ENCODE measurements at places on chromosomes 16 and 17.

DNA sequence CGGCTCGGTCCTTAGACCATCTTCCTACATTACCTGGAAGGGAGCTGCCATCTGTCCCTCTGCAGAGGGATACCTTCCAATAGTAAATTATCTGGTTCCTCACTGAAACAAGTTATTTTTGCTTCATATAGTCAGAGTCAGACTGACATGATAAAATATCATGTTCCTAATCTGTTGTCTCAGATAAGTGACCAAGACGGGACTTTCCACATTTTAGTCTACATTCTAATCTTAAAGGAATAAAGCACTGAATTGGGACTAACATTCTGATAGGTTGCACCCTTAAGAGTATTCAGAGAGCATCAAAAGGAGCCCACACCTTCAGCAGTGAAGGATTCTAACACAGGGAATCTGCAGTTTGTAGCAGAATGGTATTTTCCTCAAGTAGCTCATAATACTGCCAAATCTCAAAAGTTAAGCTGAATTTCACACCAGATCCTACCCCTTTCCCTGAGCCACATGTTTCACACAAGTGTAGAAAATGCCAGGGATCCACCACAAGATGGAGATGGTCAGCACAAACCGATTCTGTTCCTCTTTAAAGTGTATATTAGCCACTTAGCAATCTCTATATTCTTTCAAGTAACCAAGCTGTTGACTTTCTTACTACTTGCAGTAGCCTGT is 13.4 kb downstream of the GINS2 start:
- H3K36me3 ChIP-seq: peaks cover 64% of the 10 kb centered on the region
- peaks cover 21% of the 10 kb centered on the region for H3K4me1 ChIP-seq
- no peak overlapping the region for H3K4me3 ChIP-seq
- no peak for DNase-seq
- no peaks in the 10 kb centered on the region for H3K27me3 ChIP-seq

DNA sequence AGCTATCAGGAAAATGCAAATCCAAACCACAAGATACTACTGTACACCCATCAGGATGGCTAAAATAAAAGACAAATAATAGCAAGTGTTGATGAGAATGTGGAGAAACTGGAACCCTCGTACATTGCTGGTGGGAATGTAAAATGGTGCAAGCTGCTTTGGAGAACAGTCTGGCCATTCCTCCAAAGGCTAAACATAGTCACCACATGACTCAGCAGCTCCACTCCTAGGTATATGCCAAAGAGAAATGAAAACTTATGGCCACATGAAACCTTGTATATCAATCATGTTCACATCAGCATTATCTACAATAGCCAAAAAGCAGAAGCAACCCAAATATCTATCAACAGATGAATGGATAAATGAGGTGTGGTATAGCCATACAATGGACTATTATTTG is 28.5 kb downstream of the VAC14 start:
- no peaks in the 10 kb centered on the region for H3K4me1 ChIP-seq
- H3K27me3 ChIP-seq: no peaks in the 10 kb centered on the region
- peaks cover 7% of the 10 kb centered on the region for H3K36me3 ChIP-seq
- H3K27ac ChIP-seq: no peak overlapping the region
- no peak overlapping the region for H3K4me3 ChIP-seq

DNA sequence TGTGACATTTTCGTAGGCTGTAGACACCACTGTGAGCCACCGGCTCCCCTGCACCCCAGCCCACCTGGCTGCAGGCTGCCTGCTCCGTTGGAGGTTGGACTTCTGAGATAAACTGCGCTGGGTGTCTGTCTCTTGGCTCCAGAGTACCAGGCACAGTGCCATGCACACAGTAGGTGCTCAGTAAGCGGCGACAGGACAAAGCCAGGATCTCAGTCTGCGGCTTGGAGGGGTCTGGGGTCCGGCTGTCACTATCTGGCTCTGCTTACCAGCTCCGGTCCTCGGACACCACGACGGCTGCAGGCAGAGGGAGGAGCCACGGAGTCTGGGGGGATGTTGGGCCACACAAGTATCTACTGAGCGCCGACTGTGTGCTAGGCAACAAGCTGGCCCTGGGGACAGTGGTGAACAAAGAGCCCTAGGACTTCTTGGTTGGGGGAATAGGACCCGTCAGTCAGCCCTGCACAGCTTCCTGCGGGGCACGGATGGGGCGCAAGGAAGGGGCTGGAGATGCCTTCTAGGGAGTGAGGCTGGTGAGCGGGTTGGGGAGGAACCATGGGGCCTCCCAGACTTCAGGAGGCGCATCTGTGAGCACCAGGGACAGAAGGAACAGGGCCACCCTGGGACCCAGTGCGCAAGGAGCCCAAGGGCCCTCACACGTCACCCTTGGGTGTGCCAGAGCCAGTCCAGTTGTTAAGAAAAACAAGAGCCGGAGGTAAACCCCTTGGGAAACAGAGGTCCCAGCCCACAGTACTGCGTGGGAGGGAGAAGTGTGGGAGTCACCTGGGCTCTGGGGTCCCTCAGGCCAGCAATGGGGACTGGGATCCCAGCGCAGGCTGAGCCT is 17.3 kb downstream of the JPH3 start:
- no peaks in the 10 kb centered on the region for H3K36me3 ChIP-seq
- DNase-seq: no peak
- peaks cover 80% of the 10 kb centered on the region for H3K27me3 ChIP-seq
- no peak overlapping the region for H3K4me3 ChIP-seq

DNA sequence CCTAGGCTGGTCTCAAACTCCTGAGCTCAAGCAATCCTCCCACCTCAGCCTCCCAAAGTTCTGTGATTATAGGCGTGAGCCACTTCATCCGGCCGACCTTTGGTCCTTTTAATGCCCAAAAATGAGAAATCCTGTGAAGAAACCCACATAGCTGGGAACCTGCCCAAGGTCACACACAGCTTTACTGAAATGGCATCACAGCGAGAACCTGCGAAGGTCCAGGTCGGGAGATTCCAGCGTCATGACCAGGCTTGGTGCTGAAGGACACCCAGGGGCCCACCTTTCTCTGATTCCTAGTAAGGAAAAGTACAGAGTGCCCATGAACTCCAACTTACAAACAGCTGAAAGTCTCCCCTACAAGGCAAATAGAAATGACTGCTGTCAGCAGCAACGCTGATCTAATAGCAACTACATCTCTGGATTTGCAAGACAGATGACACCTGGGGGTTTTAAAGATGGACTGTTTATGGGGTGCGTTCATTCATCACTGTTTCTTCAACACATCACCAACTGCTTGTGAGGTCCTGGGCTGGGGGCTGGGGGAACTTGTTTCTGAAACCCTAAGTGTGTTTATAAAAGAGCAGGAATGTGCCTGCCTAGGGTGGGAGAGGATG is 24.5 kb upstream of the DNAH17 start:
- H3K27me3 ChIP-seq: no peaks in the 10 kb centered on the region
- H3K4me1 ChIP-seq: peaks cover 6% of the 10 kb centered on the region
- no peaks in the 10 kb centered on the region for H3K36me3 ChIP-seq
- H3K4me3 ChIP-seq: no peak overlapping the region

DNA sequence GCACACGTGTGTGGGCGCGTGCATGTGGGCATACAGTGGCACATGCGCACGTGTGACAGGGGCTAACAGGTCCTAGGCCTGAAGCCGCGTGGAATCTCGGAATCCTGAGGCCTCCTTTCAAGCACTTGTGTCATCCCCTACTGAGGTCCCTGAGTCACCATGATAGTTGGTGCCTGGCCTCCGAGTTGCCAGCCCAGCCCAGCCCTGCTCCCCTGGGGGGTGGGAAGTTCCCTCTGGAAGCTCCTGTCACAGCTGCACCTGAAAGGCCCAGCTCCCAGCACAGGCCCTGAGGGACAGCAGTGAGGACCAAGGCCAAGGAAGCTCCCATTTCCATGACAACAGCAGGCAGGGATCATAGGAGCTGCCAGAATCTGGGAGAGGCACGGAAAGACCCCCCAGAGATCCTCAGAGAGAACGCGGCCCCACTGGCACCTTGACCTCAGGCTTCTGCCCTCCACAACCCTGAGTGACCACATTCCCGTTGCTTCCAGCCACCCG is 35.4 kb upstream of the ENPP7 start:
- no peak overlapping the region for H3K4me3 ChIP-seq
- no peaks in the 10 kb centered on the region for H3K36me3 ChIP-seq
- H3K4me1 ChIP-seq: peaks cover 25% of the 10 kb centered on the region
- no peak overlapping the region for H3K27ac ChIP-seq
- DNase-seq: no peak

GRCh38 chr16:57470711-57471110 is 8.2 kb downstream of the POLR2C start:
- no peaks in the 10 kb centered on the region for H3K27me3 ChIP-seq
- H3K27ac ChIP-seq: peak overlapping the region; percentile 71
- DNase-seq: peak; percentile 64
- H3K4me1 ChIP-seq: peaks cover 38% of the 10 kb centered on the region
- H3K36me3 ChIP-seq: peaks cover 97% of the 10 kb centered on the region
- no peak overlapping the region for H3K4me3 ChIP-seq

DNA sequence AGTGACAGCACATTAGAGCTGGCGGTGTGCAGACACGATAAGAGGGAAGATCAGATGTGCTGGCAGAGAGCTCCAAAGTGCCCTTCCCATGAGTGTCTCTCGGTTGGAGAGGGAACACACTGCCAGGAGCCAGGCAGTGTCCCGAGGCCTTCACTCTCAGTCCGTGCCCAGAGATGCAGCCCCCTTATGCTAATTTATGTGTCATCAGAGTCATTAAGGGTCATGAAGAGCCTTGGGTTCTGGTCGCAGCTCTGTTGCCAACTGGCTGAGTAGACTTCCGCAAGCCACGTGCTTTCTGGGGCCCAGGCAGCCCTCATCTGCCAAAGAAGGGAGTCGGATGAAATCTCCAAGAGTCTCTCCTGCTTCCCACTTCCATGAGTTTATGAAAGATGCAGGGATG is 232.5 kb downstream of the MSI2 start:
- no peak overlapping the region for H3K4me3 ChIP-seq
- DNase-seq: no peak
- H3K27ac ChIP-seq: no peak overlapping the region
- no peaks in the 10 kb centered on the region for H3K27me3 ChIP-seq
- H3K36me3 ChIP-seq: no peaks in the 10 kb centered on the region
- peaks cover 5% of the 10 kb centered on the region for H3K4me1 ChIP-seq

GRCh38 chr17:37747222-37747621 is 2.4 kb upstream of the HNF1B start:
- peaks cover 61% of the 10 kb centered on the region for H3K27me3 ChIP-seq
- H3K4me3 ChIP-seq: no peak overlapping the region
- H3K4me1 ChIP-seq: peaks cover 33% of the 10 kb centered on the region
- no peaks in the 10 kb centered on the region for H3K36me3 ChIP-seq
- DNase-seq: no peak

DNA sequence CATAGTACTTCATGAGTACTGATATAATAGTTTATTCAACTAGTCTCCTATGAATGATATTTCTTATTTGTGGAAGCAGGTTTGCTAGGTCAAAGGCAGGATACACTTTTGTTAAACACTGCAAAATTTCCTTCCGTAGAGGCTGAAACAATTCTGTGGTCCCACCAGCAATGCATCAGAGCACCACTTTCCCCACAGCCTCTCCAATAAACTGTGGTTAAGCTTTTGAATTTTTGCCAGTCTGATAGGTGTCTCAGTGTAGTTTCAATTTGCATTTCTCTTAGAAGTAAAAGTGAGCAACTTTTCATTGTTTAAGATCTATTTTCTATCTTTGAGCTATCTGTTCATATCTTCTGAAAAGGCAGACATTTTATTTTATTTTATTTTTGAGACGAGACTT is 36.4 kb upstream of the CORO6 start:
- H3K4me3 ChIP-seq: no peak overlapping the region
- peaks cover 6% of the 10 kb centered on the region for H3K36me3 ChIP-seq
- H3K27ac ChIP-seq: no peak overlapping the region
- H3K4me1 ChIP-seq: no peaks in the 10 kb centered on the region
- H3K27me3 ChIP-seq: no peaks in the 10 kb centered on the region
- no peak for DNase-seq

- DNase-seq: no peak
- peaks cover 8% of the 10 kb centered on the region for H3K4me1 ChIP-seq
- no peaks in the 10 kb centered on the region for H3K27me3 ChIP-seq
- no peak overlapping the region for H3K27ac ChIP-seq
- H3K36me3 ChIP-seq: no peaks in the 10 kb centered on the region
- H3K4me3 ChIP-seq: no peak overlapping the region
These were observed 579.2 kb upstream of the PSMD7 start for GRCh38 chr16:73717266-73717974.

GRCh38 chr17:75909051-75909811 is 4.5 kb upstream of the MRPL38 start:
- peak; percentile 53 for DNase-seq
- H3K27ac ChIP-seq: no peak overlapping the region
- no peaks in the 10 kb centered on the region for H3K27me3 ChIP-seq
- H3K4me1 ChIP-seq: peaks cover 24% of the 10 kb centered on the region
- no peak overlapping the region for H3K4me3 ChIP-seq

DNA sequence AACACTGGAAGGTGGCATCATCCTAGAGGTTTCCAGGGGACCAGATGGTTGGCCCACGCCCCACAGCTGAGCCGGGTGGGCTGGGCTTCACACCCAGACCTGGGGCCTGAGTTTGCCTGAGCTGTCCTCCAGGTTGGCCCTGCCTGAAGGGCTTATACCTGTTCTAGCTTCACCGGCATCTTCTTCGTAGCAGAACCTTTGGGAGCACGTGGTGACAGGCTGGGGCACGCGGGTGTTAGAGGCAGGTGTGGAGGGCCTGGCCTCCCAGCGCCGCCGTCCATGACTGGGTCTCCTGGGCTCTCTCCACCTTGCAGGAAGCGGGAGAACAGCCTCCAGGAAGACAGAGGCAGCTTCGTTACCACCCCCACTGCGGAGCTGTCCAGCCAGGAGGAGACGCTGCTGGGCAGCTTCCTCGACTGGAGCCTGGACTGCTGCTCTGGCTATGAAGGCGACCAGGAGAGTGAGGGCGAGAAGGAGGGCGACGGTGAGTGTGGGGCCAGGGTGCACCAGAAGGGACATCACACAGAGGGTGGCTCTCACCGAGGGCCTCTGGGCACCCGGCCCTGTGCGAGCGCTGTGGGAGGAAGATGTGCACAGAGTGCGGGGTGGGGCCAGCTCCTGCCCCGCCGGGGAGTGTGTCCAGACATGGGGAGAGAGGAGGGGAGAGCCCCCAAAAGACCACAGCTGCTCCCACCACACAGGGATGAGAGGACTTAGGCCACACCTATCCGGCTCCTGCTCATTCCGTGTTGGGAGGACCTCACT is 4.6 kb upstream of the TEDC2 start:
- DNase-seq: no peak
- no peak overlapping the region for H3K27ac ChIP-seq
- H3K36me3 ChIP-seq: peaks cover 58% of the 10 kb centered on the region
- H3K27me3 ChIP-seq: no peaks in the 10 kb centered on the region
- no peak overlapping the region for H3K4me3 ChIP-seq

- no peaks in the 10 kb centered on the region for H3K4me1 ChIP-seq
- no peaks in the 10 kb centered on the region for H3K27me3 ChIP-seq
- no peak overlapping the region for H3K4me3 ChIP-seq
- no peaks in the 10 kb centered on the region for H3K36me3 ChIP-seq
These were observed 199.9 kb downstream of the MAF start for GRCh38 chr16:79400462-79401149.

GRCh38 chr16:14560523-14560922 is 69.5 kb downstream of the PARN start:
- no peak overlapping the region for H3K27ac ChIP-seq
- peaks cover 57% of the 10 kb centered on the region for H3K4me1 ChIP-seq
- DNase-seq: no peak
- no peaks in the 10 kb centered on the region for H3K36me3 ChIP-seq
- no peaks in the 10 kb centered on the region for H3K27me3 ChIP-seq
- H3K4me3 ChIP-seq: no peak overlapping the region
